ENCODE measurements at places on chromosomes 12 and 14. TPM values are rescaled to one million over a fixed set of nuclear protein-coding genes. Genes with fewer than 3 reads are reported as not detected.
A peak's percentile ranks its signal among the peaks of the same experiment; 100 is the strongest.

DNA sequence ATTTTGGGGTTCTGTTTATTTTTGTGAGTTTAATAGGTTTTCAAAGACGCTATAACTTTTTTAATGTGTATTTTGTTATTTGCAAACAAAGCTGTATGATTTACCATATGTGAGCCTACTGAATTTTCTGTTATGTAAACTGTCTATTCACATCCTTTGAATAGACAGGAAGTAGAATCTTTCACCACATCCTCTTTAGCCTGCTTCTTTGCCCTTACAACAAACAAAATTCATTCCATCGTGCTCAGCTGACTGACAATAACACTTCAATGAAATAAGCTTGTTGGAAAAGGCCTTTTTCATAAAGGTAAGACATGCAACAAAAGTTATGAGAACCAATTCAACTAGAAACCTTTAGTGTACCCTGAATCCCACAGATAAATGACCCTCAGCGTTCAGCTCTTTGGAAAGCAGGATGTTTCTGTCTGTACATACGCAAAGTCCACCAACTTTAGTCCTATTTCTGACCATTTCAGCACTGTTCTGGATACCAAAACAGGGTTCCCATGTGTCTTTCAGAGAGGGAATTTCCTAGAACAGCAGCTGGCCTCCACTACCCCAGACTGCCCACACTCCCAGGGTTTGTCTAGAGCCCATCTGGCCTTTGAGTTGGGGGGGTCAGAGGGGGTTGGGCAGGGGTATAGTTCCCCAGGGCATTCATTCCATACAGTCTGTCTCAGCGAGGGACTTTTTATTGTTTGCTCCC, 71.3 kb downstream of the DUSP6 start:
- peak; percentile 6 for DNase-seq

KLRG1 gene
- total RNA-seq, result not detected

DNA sequence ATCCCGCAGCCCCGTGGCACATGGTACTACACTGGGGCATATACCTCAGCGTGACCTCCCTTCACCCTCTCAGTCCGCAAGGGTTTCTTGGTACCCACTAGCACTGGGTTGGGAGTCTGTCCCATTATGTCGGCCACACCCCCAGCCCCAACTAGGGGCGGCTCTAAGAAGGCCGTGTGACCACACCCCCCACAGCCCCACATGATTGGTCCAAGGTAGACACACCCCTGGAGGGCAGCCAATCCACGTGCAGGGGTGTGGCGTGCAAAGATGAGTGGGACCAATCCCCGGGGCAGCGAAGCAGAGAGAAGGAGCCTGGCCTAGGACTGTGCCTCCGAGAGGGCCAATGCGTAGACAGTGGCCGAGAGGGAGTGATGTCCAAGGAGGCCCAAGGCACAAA, 34.6 kb upstream of the BEGAIN start:
- DNase-seq, result no peak

DNA sequence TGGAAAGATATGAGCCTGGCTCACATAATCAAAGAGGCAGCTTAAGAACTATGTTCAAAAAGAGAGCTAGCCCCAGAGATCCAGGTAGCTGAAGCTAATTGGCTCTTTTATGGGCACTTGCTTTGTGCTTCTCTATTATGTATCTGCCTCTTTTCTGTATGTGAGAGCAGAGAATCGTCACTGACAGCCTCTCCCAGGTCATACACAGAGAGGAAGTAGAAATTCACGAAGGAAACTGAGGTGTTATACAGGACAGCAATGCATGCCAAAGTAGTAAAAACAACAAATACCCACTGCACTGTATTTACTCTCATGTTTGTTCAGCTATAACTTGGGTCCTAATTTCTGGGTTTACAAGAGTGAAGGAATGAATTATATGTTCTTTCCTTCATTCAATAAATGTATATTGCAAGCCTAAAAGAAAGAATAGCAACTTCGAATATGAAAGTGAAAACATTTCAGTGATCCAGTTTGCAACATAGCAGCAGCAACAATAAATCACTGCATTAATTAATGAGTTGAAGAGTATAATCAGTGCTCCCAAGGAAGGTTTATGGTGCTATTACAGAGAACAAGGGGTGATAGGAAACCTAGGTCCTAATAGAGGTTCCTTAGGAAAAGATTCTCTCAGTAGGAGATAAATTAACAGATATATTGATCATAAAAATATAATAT, 47.1 kb upstream of the ATXN7L3B start:
- no peak for DNase-seq

DNA sequence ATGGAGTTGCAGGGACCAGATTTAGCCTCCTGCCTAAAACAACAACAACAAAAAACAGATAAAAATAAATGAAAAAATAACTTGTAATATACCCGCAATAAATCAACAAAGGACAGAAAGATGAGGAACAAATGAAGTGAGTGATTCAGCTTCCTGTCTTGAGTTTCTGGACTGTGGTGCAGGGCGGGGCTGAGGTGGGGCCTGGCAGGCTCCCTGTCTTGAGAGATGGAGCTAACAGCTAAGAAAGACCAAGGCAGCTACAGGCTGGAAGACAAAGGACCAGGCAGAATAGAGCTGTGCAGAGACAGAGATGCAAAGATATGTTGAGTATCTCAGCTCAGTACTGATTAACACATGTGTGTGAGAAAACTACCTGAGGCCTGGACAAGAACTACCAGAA, 879.2 kb downstream of the AACS start:
- peak; percentile 4 for DNase-seq

DNA sequence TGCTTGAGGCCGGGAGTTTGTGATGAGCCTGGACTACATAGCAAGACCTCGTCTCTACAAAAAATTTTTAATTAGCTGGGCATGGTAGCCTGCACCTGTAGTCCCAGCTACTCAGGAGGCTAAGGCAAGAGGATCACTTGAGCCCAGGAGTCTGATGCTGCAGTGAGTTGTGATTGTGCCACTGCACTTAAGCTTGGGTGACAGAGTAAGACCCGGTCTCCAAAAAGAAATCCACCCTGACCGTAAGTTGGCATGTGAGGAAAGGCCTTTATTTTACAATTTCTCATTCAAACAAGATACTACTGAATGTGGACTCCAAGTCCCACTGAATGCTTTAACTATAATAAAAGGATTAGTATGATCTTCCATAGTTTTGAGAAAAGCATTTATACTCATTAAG, 27.3 kb downstream of the PSMA6 start:
- no peak for DNase-seq

GRCh38 chr12:46785382-46785781, 40.4 kb downstream of the SLC38A4 start:
- no peak for DNase-seq

DNA sequence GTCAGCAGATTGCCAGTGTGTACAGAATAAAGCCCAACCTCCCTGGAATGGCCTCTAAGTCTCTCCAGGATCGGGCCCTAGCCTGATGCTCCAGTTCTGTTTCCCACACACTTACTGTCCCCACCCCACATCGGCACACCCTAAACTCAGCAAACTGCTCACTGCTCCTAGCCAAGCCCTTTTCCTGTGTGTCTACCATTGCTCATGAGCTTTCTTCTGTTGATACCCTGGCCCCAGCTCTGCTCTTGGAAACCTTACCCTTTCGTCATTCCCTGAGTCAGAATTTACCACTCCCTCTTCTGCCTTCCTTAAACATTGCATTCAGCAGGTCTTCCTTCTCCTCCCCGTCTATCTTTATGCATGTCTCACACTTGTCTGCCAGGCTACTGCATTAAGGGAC, 158.9 kb downstream of the TMX1 start:
- peak; percentile 71 for DNase-seq

SIX1 gene
- total RNA-seq, result 1.4 TPM

ANKS1B gene
- 0.55 TPM for total RNA-seq

PKP2 gene
- 57.3 TPM for total RNA-seq

HRK gene
- total RNA-seq, result 0.55 TPM

- DNase-seq, result no peak
Observed at GRCh38 chr14:28157887-28158791, 608.4 kb upstream of the FOXG1 start.

DNA sequence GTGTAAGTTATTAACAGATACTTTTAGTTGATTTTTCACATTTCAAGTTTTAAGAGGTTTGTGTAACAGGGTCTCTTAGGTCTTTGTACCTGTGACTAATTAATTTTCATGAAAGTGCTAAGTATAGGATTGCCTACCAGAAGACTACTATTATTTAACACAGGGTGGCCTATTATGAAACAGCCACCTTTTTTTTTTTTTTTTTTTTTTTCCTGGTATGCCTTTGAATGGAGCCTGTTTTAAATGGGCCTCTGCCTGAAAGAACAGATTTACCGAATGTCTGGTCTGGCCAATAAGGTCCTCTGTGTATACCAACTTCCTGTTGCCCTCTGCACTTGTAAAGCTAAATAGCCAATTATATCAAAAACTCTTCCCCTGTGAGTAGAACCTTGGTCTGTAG, 62.5 kb downstream of the SLC38A6 start:
- no peak for DNase-seq

PIWIL1 gene
- total RNA-seq, result not detected

SLC25A21 gene
- total RNA-seq, result not detected

DNA sequence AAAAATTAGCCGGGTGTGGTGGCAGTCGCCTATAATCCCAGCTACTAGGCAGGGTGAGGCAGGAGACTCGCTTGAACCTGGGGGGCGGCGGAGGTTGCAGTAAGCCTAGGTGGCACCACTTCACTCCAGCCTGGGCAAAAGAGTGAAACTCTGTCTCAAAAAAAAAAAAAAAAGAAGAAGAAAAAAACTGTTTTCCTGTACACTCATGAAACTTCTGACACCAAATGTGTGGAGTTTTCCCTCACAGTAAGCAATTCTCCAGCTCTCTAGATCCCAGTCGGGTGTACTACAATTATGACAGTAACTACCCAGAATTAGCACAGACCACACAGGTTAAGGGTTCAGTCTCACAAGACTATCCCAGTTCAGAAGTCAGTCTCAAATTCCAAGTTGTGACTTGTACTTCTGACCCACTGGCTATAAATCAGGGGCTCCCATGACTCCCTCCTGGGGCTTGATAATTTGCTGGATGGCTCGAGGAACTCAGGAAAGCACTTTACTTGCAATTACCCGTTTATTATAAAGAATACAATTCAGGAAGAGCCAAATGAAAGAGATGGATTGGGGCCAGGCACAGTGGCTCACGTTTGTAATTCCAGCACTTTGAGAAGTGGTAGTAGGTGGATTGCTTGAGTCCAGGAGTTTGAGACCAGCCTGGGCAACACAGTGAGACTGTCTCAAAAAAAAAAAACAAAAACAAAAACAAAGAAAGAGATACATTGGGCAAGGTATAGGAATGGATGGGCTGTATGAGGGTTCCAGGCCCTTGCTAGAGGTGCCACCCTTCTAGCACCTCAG, 12.4 kb upstream of the ARF6 start:
- peak; percentile 80 for DNase-seq

- no peak for DNase-seq
Observed at GRCh38 chr12:1590221-1590979, 4.0 kb downstream of the FBXL14 start.

DNA sequence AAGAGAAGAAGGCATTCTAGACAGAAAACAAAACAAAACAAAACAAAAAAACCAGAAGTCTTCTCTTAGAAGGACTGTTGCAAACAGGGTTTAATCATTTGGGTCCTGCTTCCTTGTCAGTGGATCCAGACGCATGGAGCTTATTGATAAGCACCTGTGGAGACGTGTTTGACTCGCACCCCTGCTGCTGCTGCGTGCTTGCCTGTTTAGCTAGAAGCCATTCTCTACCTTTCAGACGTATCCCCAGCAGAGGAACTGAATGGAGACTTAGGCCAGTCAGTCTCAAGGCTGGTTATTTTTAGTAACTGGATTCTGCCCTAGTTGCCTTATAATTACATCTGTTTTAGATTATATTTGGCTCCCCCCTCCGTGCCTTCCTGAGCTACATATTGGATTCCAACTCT, 186.1 kb upstream of the EEA1 start:
- no peak for DNase-seq

GRCh38 chr12:83122623-83122934, 435.9 kb downstream of the TMTC2 start:
- no peak for DNase-seq

- DNase-seq, result no peak
Observed at GRCh38 chr12:26044007-26044394, 80.8 kb downstream of the BHLHE41 start.

CCDC196 gene
- not detected for total RNA-seq

- DNase-seq, result peak; percentile 83
Observed at GRCh38 chr14:68774771-68775613, 17.9 kb downstream of the ZFP36L1 start.

DNA sequence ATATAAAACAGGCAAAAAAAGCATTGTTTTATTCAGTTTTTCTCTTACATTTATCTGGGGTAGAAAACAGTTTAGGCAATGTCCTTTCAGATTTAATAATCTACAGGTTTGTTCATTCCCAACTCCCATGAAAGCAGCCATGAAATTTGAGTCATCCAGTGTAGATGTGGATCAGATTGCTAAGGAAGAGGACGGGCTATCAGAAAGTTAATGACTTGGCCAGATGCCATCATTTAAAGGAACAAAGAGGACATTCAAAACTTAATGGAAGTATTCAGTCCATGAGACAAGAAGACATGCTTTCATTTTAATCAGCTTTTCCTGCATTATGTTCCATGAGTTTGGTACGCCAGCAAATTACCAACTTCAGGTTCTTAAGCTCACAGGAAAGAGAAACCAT, 31.1 kb upstream of the POC1B start:
- DNase-seq, result peak; percentile 18

EIF5 gene
- 85.0 TPM for total RNA-seq

GRCh38 chr14:88790501-88791251, 2.1 kb downstream of the EML5 start:
- no peak for DNase-seq

DNA sequence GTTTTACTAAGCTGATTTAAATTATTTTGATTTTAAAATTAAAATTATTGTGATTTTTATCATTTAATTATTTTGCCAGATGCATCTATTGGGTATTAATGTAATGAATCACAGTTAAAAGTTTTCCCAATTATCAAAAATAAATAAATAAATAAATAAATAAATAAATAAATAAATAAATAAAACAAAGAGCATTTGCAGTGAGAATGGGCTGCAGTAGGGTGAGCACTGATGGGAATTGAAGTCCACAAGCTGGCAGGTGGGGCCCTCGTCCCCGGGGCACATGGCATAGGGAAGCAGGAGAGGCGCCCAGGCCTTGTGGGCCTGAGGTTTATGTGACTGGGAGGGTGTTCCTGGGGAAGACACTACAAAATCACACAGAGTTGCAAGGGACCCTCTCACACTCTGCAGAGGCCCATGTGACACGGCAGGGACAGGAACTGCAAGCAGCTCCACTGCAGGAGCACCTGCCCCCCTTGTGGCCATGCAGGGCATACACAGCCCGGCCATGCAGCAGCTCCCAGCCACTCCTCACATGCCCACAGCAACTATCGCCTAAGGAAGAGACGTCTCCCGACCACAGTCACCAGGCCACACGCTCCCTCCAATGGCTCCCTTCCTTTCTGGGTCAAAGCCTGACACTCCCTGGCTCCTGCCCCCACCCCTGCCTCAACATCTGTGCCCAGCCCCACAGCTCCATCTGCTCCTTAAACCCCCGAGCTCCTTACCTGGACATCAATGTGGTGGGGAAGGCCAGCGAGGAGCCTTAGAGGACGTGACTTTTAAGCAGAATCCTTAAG, 256.3 kb upstream of the SFSWAP start:
- no peak for DNase-seq

GRCh38 chr12:76037130-76038103, 5.8 kb upstream of the PHLDA1 start:
- DNase-seq, result peak; percentile 75

- no peak for DNase-seq
Observed at GRCh38 chr12:12965836-12966235, 13.9 kb upstream of the GPRC5D start.

GRCh38 chr14:47277703-47278102, 397.7 kb downstream of the MDGA2 start:
- DNase-seq, result no peak

Data from A172 (cell line).